GOT3 (cell line): ENCODE measurements at places on chromosomes 3 and 15.

DNA sequence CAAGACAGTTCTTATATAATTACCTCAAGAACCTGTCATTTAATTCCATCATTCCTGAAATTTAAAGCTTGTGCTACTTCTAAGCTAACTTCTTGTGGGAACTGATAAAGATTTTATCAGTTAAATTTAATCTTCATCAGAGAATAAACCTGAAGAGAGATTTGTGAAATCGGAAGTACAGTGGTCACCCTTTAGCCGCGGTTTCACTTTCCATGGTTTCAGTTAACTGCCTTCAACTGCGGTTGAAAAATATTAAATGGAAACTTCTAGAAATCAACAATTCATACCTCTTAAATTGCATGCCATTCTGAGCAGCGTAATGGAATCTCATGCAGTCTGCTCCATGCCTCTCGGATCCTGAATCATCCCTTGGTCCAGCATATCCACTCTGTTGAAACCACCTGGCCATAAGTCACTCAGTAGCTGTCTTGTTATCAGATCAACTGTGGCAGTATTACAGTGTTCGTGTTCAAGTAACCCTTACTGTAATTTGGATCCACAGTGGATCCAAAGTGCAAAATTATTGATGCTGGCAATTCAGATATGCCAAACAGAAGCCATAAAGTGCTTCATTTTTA lies 626.1 kb downstream of the CADM2 start:
- DNase-seq, result no peak

- no peak for DNase-seq
Observed at GRCh38 chr15:55589287-55589686, 1.1 kb upstream of the PYGO1 start.

GRCh38 chr3:196754091-196754981 lies 14.7 kb downstream of the PAK2 start:
- no peak for DNase-seq

DNA sequence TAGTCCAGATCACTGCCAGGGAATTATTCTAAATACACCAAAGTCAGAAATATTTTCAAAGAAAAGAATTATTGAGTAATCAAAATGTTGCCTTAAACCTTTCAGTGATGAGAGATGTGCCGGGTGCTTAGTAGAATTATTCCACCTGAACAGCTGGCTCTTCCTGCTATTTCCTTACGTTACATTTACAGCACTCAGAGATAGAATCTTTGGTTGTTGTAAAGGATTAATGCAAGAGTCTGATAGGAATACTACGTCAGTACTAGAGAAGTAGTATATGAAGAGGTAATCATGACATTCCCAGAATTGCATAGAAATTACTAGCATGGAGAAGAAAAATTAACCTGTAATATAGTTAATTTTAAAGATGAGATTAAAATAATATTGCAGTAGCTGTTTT lies 50.9 kb upstream of the ZDHHC23 start:
- no peak for DNase-seq

- no peak for DNase-seq
Observed at GRCh38 chr15:40762919-40763800, 708 bp upstream of the GCHFR start.

DNA sequence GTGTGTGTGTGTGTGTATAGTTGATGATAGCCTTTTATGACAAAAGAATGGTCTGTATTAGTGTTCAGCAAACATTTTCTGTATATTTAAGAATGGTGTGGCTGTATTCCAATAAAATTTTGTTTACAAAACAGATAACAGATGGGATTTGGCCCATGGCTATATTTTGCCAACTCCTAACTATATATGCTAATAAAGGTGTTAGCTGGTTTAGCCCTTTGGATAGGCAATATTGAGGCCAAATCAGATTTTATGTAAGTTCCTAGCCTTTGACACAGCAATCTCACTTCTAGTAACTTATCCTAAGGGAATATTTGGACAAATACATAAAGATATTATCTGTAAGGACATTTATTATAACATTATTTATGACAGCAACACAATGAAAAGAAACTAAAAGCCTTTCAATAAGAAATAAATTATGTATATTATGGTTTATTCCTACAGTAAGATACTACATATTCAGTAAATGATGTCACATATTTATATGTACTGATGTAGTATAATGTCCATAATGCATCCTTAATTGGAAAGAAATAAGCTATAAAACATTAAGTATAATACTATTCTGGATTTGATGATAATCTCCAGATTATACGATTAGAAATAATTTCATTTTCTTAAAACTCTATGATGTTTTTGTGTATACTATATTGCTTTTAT lies 264.0 kb downstream of the RBMS3 start:
- DNase-seq, result no peak

DNA sequence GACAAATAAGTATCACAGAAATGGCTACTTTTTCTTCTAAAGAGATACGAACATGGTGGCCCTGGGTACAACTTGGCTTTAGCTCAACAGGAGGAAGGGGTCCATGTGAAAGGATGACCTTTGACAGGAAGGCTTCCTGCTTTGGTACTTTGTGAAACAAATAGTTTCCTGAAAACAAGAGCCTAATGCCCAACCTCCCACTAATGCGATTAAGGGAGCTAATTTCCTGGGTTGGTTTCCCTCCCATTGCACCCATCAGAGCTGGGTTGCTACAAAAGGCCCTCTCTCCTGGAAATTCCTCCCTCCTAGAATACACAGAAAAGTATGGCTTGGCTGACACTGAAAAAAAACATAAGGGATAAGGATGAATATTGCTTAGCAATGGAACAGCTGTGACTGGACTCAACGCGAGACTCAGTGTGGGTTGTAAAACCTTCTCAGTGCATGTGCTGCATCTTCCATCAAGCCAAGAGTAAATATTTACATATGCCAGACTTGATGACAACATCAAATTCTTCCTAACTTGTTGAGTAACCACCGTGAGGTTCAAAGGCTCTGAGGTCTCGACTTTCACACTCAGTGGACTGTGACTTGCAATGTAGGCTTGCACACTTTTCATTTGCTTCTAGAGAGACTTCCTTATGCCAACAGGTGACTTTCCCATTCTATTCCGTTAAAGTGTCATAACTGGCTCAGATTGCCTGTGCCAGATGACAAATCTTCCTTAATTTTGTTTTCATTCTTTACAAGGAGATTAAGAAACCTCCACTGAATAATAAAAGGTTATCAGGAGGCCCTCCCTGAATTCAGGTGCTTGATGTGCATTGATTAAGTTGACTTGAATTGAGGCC lies 60.1 kb downstream of the ADAMTS9 start:
- no peak for DNase-seq

DNA sequence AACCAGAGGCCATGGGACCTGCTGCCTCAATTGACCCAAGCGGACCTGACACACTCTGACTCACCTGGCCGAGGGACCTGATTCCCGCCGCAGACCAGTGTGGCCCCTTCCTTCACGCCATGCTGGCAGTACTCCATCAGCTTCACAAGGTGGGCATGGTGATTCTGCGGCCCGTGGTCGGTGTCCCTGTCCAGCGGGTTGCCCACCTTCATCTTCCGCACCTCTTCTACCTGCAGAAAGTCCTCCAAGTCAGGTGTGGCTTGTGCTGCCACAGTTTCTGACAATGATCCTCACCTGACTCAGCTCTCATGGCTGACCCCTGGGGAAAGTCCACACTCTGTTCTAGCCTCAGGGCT lies 25.9 kb upstream of the SLC41A3 start:
- DNase-seq, result no peak
